PC-3 (cell line): ENCODE measurements at places on chromosomes 12 and 14.
A peak's percentile ranks its signal among the peaks of the same experiment; 100 is the strongest.

DNA sequence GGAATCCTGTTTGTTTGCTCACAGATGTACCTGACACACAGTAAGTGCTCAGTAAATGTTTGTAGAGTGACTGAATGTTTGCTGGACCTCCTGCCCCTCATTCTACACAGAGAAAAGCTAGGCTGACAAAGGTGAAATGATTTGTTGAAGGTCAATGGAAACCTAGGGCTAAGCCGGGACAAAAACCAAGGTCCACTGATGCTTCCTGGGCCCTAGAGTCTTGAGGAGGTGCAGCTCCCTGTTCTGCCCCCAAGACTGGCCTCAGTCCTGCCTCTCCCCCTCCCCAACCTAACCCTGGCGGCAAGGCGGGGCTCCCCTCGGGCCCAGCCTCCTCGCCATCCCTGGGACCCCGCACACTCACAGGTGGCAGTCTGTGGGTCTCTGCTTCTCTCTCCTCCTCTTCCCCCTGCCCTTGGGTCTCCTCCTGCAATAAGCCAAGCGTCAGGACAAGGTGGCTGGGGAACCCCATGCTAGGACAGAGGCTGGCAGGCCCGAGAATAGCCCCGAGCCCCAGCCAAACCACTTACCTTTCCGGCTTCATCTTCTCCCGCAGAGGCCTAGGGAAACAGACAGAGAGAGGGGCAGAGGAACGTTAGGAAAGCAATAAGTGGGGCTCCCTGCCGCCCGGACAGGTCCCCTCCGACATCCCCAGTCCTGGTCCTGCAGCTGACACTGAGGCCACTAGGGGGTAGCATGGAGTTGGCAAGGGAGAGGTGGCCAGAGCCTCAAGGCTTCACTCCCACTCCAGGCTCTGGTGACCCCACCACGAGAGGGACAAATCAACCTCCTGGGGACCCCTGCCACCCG lies 9.3 kb downstream of the PGF start:
- H3K27ac ChIP-seq, result peak overlapping the region; percentile 71
- peak; percentile 85 for DNase-seq
- peak overlapping the region; percentile 6; the same call in 1 of the 2 replicates for H3K4me3 ChIP-seq
- no peaks in the 10 kb centered on the region for H3K36me3 ChIP-seq
- no peaks in the 10 kb centered on the region for H3K27me3 ChIP-seq

DNA sequence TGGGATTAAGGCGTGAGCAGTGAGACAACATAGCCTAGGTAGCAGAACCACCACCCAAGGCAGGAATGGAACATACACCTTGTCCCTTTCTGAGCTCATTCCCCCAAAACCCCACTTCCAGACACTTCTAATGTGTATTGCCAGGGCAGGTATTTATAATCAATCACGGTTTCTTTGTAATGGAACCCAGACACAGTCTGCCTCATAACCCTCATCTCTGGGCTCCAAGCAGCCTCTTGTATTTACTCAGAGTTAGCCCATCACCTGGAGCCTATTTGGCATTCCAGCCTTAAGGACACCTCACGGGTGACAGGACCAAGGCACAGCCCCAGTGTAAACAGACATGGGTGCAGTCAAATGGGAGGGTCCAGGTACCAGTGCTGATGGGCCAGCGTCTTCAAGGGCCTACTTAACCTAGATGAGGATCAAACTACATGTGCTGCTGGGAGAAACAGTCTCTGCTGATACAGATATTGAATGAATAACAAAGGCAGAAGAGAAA lies 2.5 kb upstream of the HIGD1C start:
- H3K4me1 ChIP-seq, result no peaks in the 10 kb centered on the region
- no peaks in the 10 kb centered on the region for H3K27me3 ChIP-seq
- no peaks in the 10 kb centered on the region for H3K36me3 ChIP-seq
- no peak overlapping the region for H3K4me3 ChIP-seq

DNA sequence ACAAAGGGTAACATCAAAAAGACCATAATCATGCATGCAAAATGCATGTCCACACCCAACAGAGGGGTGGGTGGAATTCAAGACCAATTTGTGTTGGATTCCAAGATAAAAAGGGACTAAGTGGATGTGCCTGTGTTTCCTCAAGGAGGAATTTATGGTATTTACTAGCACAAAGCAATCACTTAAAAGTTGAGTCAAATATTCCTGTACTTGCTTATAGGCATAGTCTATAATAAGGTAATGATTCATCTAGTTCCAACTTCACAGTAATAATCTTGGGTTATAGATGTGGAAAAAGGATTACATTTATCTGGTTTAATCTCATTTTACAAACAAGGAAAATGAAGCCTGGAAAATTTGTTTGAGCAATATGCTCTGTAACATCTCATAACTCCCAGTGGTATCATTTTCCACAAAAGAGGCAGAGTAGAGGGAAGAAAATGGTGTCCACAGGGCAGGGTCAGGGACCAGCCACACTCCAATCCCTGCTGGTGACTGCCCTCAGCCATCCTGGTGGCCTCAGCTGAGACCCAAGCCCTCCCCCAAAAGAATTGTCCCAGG lies 80.8 kb upstream of the REP15 start:
- DNase-seq, result peak; percentile 81
- peaks cover 72% of the 10 kb centered on the region for H3K4me1 ChIP-seq
- no peaks in the 10 kb centered on the region for H3K36me3 ChIP-seq

DNA sequence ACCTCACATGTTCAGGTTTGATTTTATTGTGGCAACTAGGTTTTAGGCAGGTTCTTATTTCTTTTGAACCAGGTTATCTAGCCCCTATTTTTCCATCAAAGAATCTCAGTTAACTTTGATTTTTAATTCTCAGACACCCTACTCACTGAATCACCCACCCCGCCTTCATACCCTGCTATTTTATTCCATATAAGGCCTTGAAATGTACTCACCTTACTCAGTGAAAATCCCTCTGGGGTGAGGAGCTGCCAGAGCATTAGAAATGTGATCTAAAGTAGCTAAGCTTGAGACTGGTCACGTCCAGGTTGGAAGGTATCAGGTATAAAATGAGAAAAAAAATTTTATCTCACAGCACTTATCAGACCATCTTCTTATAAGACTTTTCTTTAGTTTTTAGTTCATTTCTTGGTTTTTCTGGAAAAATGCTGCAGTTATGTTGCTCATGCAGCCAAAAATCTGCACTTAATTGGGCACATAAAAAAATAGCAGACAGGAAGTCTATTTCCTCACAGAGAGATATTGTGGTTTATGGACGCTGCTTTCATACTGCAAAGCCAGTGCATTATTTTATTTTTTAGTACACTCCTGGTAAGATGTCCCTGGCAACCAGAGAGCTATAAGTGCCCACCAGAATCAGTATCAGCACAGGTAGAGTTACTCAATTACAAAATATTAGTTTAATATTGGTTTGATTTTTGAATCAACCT lies 101.5 kb upstream of the CCDC91 start:
- DNase-seq, result no peak
- no peak overlapping the region for H3K27ac ChIP-seq
- no peaks in the 10 kb centered on the region for H3K27me3 ChIP-seq
- no peaks in the 10 kb centered on the region for H3K36me3 ChIP-seq
- peaks cover 12% of the 10 kb centered on the region for H3K4me1 ChIP-seq

GRCh38 chr12:9127936-9128663 lies 12.4 kb upstream of the A2M start:
- peaks cover 51% of the 10 kb centered on the region for H3K27me3 ChIP-seq
- no peaks in the 10 kb centered on the region for H3K36me3 ChIP-seq
- no peaks in the 10 kb centered on the region for H3K4me1 ChIP-seq
- no peak overlapping the region for H3K27ac ChIP-seq
- H3K4me3 ChIP-seq, result no peak overlapping the region

DNA sequence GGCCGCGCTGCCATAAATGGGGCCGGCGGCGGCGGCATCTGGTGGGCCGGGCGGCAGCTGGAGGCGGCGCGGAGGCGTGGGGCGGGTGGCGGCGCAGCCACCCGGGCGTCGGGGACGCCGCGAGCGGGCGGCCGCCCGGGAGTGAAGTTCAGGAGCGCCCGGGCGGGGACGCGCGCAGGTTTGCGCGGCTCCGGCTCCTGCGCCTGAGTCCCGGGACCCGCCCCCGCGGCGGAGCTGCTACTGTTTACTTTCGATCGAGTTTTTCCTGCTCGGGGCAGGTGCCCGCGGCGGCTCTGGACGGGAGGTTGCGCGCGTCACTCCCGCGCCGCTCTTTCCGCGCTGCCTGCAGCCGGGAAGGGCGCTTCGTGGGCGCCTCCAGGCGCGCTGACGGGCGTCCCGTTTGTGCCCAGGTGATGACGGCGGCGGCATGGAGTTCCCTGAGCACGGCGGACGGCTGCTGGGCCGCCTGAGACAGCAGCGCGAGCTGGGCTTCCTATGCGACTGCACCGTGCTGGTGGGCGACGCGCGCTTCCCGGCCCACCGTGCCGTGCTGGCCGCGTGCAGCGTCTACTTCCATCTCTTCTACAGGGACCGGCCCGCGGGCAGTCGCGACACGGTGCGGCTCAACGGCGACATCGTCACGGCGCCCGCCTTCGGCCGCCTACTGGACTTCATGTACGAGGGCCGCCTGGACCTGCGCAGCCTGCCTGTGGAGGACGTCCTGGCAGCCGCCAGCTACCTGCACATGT lies at the start of gene ZBTB42:
TSS of gene ZBTB42 (plus strand) at position 331 of the 749 bp plus-strand sequence. CDS start at position 428, 97 bp downstream.
- peak; percentile 91 for DNase-seq
- H3K4me1 ChIP-seq, result peaks cover 42% of the 10 kb centered on the region
- no peaks in the 10 kb centered on the region for H3K27me3 ChIP-seq
- H3K36me3 ChIP-seq, result no peaks in the 10 kb centered on the region
- no peak within 1 kb of the TSS for H3K27ac ChIP-seq

- H3K4me3 ChIP-seq, result no peak overlapping the region
These were observed 33.5 kb downstream of the CYP46A1 start for GRCh38 chr14:99717682-99718013.

DNA sequence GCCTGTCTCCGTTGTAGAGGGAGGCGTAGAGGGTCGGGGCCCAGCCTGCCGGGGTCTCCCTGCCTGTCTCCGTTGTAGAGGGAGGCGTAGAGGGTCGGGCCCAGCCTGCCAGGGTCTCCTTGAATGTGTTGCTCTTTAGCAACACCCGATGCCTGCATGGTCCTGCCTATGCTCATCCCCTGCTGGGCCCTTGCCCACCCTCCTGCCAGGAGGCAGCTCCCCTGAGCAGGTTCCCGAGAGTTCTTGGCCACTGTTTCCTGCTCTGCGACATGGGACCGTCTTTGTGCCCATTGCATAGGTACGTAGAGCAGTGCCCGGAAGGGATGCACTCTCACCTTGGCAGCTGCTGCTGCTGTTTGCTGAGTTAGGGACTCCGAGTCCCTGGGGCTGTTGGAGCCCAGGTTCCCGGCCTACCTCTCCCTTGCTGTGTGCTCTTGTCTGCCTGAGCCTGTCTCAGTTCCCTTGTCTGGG lies 3.3 kb downstream of the KIF26A start:
- DNase-seq, result no peak
- H3K4me3 ChIP-seq, result no peak overlapping the region
- no peak overlapping the region for H3K27ac ChIP-seq
- H3K4me1 ChIP-seq, result peaks cover 5% of the 10 kb centered on the region; the same call in 1 of the 2 replicates
- no peaks in the 10 kb centered on the region for H3K36me3 ChIP-seq
- peaks cover 35% of the 10 kb centered on the region for H3K27me3 ChIP-seq

- DNase-seq, result no peak
- H3K4me3 ChIP-seq, result no peak overlapping the region
- peaks cover 3% of the 10 kb centered on the region for H3K4me1 ChIP-seq
These were observed 176.0 kb downstream of the DACT1 start for GRCh38 chr14:58813745-58814144.

GRCh38 chr12:133130808-133131128 lies 341 bp downstream of the ZNF10 start:
- peak overlapping the region; percentile 80 for H3K4me3 ChIP-seq
- H3K4me1 ChIP-seq, result no peaks in the 10 kb centered on the region
- no peak overlapping the region for H3K27ac ChIP-seq
- no peaks in the 10 kb centered on the region for H3K27me3 ChIP-seq

DNA sequence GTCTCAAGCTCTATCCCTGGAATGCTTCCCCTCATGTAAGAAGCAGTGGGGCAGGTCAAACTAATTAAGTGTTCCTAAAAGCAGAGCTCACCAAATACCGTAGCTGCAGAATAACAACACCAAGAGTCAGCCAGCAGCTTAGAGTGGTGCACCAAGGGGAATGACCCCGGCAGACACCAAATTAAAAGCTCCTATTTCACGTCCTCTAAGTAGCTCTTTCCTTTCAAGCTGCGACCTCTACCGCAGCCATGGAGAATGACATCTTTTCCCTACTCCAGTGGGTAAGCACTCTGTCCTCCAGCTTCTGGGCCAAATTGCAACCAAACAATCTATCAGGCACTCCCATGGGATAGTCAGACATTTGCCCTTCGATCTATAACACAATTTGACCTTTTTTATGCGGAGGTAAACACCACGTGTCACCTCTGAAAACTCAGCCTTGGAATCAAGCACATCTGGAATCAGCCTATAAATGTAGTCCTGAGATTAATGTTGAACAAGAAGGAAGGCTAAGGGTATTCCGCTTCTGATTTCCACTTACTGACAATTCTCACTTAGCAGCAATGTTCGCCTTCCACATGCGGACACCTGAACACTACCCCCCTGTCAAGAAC lies 67.6 kb upstream of the CDKN3 start:
- H3K27ac ChIP-seq, result no peak overlapping the region
- H3K27me3 ChIP-seq, result no peaks in the 10 kb centered on the region
- H3K4me1 ChIP-seq, result peaks cover 17% of the 10 kb centered on the region

DNA sequence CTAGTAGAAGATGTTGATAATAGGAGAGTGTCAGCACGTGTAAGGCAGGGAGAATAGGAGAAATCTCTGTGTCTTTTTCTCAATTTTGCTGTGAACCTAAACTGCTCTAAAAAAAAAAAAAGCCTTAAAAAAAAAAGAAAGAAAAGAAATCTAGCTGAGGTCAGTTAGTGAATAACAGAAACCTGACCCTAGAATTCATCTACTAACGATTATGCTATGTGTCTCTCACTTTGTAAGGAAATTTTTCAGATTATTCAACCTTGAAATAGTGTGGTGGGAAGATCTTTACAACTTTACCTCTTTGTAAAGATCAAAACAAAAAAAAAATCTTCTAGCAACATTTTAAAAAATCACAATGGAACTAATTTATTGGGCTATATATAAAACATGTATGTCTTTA lies 995.7 kb downstream of the GALC start:
- no peaks in the 10 kb centered on the region for H3K36me3 ChIP-seq
- H3K27me3 ChIP-seq, result no peaks in the 10 kb centered on the region

- DNase-seq, result no peak
- H3K27ac ChIP-seq, result no peak overlapping the region
These were observed 54.1 kb downstream of the GRIP1 start for GRCh38 chr12:66624806-66625205.
